ENCODE measurements at places on chromosomes 3 and 15.

GRCh38 chr3:156516961-156517360 lies 38.0 kb downstream of the SSR3 start:
- DNase-seq: no peak

DNA sequence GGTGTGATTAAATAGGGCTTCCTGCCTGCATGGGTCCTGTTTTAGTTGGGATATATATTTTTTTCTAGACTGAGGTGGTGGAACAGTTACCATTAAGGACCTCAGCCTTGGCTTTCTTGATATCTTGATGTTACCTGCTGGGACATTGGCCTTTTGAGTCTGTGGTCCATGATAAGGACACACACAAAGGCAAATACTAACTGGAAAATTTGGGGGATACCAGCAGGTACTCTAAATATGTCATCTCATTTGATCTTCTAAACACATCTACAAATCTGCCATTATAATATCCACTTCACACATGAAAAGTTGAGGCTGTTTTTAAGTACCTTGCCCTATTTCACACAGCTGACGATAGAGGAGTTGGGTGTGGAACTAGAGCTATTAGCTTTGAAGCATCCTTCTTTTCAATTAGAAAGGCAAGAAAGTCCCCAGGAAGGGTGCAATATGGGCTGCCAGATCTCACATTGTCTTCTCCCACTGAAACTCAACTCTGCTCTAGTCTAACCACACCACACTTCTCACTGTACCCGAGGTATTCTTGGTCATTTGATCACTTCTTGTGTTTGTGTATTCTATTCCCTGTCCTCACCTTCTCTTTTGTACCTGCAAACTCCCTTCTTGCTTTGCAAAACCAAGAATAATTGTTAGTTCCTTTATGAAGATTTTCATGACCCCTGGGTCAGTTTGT lies 288.3 kb upstream of the ICE2 start:
- DNase-seq: no peak

- no peak for DNase-seq
These were observed 55.1 kb downstream of the DNAJB8 start for GRCh38 chr3:128411574-128412064.

- DNase-seq: no peak
These were observed 110.9 kb upstream of the THRB start for GRCh38 chr3:24605511-24606028.

- no peak for DNase-seq
These were observed 91.8 kb downstream of the TOP2B start for GRCh38 chr3:25572919-25573385.

GRCh38 chr3:149487598-149488197 lies 13.2 kb downstream of the TM4SF4 start:
- DNase-seq: peak; percentile 45

- DNase-seq: no peak
These were observed 43.6 kb upstream of the CNOT10 start for GRCh38 chr3:32641356-32641755.

GRCh38 chr15:90550919-90551318 lies 21.2 kb downstream of the CRTC3 start:
- no peak for DNase-seq

DNA sequence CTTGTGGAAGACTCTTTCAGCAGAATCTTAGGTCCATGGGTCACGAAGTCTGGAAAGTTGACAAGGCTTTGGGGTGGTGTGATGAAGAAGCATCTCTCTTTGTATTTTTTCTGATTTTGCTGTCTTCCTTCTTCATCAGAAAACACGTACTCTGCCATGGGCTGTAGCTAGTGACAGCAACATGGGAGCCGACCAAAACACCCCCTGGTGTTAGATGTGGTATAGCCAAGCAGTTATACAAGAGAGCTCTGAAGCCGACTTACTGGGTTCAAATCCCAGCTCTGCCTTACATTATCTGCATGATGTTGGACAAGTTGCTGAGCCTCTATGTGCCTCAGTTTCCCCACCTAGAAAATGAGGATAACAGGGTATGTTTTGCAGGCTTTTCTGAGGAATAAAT lies 32.9 kb upstream of the LYZL4 start:
- DNase-seq: no peak

GRCh38 chr3:181210275-181210674 lies 220.7 kb upstream of the DNAJC19 start:
- no peak for DNase-seq

GRCh38 chr15:65646486-65646885 lies 24.7 kb downstream of the SLC24A1 start:
- no peak for DNase-seq

GRCh38 chr3:7800006-7800780 lies 701.4 kb upstream of the LMCD1 start:
- DNase-seq: no peak

- no peak for DNase-seq
These were observed 31.6 kb downstream of the SCAP start for GRCh38 chr3:47444103-47444502.

GRCh38 chr15:89813381-89814111 lies 1.1 kb downstream of the ANPEP start:
- DNase-seq: no peak

DNA sequence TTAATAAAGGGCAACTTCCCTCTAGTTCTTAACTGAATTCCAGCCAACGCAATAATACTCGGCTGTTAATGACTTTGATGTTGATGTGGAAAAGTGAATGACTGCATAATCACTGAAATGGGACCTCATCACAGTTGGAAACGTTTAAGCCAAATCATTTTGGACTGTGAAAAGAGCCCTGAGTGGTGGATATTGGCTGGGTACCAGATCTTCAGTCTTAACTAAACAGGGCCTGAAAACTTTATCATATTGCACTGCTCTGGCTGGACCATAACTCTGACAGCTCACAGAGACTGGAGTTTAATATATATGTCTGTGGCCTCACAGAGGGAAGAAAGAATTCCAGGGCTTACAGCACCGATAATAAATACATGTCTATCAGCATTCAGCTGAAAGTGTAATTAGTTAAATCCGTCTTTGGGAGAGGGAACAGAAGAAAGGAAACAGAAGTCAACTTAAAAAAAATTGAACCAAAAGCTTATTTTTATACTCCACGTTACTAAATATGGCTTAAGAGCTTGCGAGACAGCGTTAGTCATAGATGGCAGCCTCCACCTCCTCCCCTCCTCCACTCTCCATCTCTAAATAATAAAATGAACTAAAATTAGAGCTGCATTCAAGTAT lies 222.3 kb upstream of the CDIN1 start:
- DNase-seq: no peak

DNA sequence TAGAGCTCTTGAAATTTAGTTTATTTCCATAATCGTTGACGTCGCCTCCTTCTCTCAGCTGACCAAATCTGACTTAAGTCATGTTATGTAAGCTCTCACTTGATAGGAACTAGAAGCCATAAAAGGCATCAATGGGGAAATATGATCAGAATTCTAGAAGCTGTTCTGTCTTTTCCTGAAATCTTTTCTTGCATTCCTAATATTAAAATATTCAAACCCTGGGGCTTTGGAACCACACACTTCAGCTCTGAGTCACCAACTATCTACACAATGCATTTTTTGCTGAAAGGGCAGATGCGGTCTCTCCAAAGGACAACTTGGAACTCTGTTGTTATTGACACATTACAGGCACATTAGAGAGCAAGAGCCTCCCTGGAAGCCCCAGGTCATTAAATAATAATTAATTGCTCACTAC lies 91.3 kb downstream of the LARS2 start:
- no peak for DNase-seq

- no peak for DNase-seq
These were observed 84.3 kb downstream of the CHST2 start for GRCh38 chr3:143203848-143204247.

GRCh38 chr3:14821151-14821550 lies 2.4 kb downstream of the FGD5 start:
- no peak for DNase-seq

- no peak for DNase-seq
These were observed 1.4 kb downstream of the TMEM43 start for GRCh38 chr3:14126017-14126886.

DNA sequence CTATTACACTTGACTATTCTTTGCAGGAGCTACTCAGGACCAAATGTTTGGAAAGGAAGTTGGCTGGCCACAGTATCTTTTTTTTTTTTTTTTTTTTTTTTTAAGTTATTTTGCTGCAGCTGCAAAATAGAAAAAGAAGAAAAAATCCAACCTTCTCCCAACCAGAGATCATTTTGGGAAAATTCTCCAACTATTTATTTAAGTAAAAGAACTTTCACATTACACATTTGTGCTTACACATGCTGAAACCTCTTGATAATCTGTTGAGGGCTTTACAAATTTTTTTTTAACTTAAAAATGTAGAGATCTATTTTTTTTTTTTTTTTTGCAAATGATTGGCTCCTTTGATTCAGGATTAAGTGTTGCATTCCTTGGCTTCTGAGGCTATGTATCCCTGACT lies 148.0 kb downstream of the POLR2M start:
- no peak for DNase-seq

DNA sequence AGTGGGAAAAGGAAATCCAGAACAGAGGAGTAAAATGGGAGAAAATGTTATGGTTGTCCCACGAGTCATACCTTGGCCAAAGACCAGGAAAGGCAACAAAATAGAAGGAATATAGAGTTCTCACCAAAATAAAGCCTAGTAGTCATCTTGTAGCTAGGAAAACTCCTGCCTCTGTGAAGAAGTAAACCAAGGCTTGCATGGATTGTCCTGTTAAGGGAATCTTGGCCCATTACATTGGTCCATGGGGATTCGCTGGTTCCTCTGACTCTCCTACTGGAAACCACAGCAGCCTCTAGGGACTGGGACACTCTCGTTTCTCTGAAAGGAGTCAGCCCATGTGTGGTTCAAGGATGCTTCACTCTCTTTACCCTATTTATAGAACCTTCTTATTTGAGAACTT lies 62.9 kb upstream of the FNDC3B start:
- no peak for DNase-seq

- DNase-seq: no peak
These were observed 130.6 kb downstream of the CTNNB1 start for GRCh38 chr3:41329881-41330280.
